ENCODE measurements at places on chromosomes 5 and 9. TPM values are rescaled to one million over a fixed set of nuclear protein-coding genes. Genes with fewer than 3 reads are reported as not detected.

Gene FRMD3
- total RNA-seq = 0.68 TPM

Gene TLX3
- total RNA-seq = not detected

- H3K27ac ChIP-seq = no peak overlapping the region
- no peak overlapping the region for H3K4me3 ChIP-seq
- no peak for DNase-seq
- no peaks in the 10 kb centered on the region for H3K36me3 ChIP-seq
These were observed 28.0 kb upstream of the SYK start for GRCh38 chr9:90773617-90774016.

- H3K27ac ChIP-seq = peak overlapping the region; percentile 54
- no peaks in the 10 kb centered on the region for H3K36me3 ChIP-seq
- peaks cover 6% of the 10 kb centered on the region for H3K27me3 ChIP-seq
- no peak for DNase-seq
- no peaks in the 10 kb centered on the region for H3K4me1 ChIP-seq
These were observed 25.6 kb upstream of the GTF3C5 start for GRCh38 chr9:133004999-133005760.

Data from CD8-positive, alpha-beta memory T cell (primary cell).